ENCODE measurements at places on chromosomes 12 and 14.

DNA sequence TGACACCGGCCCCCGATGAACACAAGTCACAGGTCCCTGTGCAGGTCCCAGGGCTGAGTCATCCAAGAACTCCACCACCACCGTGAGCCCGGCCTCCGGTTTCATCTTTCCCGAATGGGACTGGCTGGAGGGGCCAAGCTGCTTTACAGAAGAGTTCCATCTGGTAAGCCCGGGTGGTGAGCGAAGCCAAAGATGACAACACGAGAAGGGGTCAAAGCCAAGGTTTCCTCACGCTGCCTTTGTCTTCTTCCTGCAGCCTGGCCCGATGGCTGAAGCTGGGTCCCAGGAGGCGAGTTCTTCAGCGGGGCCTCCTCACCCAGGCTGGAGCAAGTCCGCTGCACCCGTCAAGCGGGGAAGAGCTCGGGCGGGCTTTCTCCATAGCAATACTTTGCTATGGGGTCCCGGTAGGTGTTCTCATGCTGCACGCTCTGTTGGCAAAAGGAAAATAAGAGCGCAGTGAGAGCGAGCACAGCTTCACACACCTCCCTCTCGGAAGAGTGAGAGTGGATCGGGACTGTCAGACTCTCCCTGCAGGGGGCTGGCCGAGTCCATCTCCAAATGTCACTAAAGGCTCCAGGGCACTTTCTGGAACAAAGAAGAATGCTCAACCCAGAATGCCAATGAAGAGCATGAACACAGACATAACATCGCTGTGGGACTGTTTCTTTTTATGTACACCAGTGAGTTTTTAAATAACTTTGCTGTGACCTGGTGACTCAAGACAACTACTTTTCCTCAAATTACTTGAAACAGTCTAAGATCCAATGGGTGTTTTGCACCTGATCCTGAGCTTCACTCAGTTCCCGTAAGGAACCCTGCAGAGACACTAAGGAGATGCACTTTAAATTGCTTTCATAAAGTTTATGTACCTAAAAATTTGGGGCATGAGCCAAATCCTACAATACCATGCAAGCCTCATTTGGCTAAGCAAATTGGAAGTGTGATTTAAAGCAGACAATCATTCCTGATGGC, 20.1 kb downstream of the SPRING1 start:
- peak; percentile 53 for DNase-seq

- DNase-seq: no peak
Observed at GRCh38 chr12:46264057-46264456, 4.8 kb downstream of the SLC38A1 start.

DNA sequence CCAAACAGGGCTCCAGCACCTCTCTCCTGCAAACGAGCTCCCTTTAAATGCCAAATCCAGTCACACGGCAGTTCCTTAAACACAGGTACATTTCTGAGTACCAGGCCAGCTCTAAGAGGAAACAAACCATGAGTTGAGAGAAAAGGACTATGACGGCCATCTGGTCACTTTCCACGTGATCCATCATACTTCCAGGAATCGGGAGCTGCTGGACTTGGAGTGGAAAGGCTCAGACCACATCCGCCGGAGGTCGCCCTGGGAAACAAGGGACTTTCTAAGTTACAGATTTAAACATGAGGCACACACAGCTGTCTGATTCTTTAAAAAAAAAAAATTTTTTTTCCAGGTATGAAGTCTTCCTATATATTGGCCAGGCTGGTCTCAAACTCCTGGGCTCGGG, 39.2 kb downstream of the ACADS start:
- DNase-seq: no peak

DNA sequence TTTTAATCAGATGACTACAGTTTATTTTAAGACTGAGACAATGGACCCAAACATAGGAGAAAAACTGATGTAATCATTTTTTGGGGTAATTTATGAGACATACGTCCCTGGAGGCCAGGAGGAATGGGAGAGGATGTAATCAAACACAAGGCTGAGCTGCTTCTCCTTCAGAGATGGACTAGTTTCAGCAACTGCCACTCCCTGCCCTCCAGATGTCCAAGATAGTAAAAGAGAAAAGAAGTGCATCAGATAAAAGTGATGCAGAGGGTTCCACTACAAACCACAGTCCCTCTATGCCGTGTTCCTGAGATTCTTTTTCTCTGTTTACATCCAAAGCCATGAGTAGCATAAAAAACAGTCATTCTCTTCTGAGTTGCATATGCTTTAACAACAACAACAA, 101.1 kb downstream of the DACT1 start:
- no peak for DNase-seq

DNA sequence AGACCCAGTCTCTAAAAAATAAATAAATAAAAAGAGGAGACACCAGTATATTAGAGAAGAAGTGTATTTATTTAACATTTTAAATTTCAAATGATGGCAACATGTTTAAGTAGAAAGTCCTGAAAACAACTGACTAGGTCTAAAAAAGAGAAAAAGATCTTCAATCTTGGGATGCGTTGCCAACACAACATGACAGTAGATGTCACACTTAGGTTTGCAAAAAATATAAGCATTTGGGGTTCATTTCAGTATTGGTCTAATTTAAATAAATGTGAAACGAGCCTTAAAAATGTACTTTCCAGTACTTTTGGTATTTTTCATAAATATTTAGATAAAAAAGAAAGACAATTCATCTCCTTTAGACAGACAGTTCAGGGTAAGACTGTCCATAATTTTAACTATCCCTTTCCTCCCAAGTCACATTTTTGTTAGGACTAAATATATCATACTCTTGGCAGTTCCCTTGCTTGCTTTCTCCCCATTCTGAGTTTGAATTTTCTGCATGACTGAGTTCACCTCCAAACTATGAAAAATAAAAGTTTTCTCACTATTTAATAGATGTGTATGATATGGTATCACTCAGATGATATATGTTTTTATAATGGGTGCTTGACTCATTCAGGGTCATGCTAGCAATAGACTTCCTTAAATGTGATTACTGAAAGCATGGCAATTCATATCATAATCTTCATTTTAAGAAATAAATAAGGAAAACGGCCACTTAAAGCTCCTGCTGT, 4.3 kb downstream of the C14orf93 start:
- DNase-seq: no peak

GRCh38 chr14:65804439-65805112, 392.0 kb downstream of the FUT8 start:
- no peak for DNase-seq

- no peak for DNase-seq
Observed at GRCh38 chr12:4555804-4556203, 6.2 kb upstream of the DYRK4 start.

DNA sequence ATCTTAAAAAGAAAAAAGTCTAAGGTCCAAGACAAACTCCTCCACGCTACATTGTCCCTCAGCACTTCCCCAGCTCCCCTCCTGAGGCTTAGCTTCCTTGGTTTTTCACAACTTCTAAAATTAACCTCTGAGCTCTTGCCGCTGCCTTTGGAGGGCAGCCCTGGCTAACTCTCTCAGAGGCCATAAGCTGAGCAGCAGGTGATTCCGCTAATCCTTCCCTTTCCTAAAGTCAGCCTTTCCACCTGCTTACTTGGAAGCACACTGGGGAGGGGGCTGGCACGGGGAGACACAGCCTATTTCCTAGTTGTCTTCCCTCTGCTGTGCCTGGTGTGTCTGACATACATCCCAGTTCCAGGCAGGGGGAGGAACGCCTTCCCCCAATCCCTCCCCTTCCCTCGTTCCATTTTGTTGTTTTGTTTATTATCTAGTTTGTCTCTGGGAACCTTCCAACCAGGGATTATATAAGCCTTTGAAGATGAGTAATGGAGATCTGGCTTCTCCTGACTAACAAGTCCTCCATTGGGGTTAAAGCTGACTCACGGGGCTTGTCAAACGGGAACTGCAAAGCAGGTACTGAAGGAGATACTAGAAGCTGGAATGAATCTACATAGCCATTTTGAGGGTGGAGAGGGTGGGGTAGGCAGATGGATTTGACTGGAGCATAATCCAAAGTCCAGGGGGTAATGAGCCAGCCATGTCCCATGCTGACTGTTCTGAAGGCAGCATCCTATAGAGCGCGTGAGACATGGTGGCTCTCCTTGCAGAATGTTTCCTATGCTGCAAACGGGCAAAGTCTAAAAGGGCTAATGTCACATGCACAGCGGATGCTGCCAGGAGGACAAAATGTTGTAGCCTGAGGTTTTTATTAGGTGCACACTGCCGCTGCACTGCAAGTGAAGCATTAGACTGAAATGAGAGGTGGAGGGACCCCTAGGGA, 230.8 kb downstream of the FOXN3 start:
- no peak for DNase-seq

DNA sequence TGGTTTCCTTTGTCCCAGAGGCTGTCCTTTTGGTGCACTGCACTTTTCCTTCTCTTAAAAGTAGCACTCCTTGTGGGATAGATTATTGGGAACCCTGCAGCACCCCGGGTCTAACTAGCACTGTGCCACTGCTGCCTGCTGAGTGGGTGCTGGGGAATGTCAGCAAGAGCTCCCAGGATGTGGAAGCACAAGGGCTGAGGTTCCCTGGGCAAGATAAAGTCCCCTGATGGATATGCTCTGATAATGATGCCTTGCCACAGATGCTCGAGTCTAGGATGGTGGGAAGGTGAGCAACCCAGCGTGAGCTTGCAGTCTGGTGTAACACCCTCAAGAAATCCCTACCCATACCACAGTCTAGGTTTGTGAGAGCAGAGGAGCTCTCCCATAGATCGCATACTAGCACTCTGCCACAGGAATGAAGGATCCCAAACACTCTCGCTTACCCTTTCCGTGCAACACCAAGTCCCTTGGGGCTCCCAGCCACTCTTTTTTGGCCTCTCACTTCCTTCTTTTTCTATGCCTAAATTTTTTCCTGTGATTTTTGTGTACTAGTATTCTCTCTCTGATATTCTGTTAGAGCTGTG, 32.6 kb downstream of the USP15 start:
- no peak for DNase-seq

- no peak for DNase-seq
Observed at GRCh38 chr12:46921048-46921763, 95.4 kb upstream of the SLC38A4 start.
